CD4-positive, alpha-beta T cell treated with Interleukin-21 for 1 hour (primary cell): ENCODE measurements at places on chromosomes 11 and 22.

GRCh38 chr22:50483977-50484853, 2.4 kb upstream of the MIOX start:
- DNase-seq = no peak

DNA sequence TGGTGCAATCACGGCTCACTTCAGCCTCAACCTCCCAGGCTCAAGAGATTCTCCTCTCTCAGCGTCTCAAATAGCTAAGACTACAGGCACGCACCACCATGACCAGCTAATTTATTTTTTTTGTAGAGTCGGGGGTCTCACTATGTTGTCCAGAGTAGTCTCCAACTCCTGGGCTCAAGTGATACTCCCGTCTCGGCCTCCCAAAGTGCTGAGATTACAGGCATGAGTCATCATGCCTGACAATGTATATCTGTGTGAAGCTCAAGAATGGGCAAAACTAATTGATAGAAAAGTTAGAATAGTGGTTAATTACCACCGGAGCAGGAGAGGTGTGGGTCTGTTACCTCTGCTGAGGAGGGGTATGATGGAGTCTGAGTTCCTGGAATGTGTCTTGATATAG, 9.1 kb upstream of the SLC43A3 start:
- no peak for DNase-seq

DNA sequence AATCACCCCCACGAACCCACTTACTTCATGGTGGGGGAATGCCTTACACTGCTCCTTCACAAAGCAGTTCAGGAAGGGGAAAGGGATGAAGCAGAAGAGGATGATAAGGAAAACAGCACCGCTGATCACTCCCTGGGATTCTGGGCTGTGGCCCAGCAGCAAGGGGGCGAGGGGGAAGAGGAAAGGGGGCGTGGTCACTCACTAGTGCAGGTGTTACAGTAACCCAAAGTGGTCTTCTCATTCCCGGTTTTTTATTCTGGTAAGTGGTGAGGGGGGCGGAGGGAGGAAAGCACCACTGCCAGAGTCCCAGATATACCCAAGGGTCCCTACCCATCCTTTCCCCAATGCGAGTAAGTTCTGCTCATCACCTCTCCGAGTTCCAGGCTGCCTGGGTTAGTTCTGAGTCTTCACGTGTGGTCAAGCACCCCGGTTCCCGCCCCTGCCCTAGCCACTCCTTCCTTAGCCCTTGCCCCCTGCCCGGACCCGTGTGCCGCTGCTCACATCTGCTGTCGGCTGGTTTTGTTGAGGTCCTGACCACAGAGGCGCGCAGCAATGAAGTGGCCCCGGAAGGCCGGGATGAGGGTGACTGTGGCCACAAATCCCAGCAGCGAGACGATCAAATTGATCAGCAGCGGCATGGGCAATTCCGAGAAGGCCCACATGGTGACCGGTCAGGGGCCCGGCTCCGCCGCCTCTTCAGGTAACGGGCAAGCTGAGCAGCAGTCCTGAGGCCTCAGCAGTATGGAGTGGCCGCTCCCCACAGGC, 477 bp downstream of the DPAGT1 start:
- no peak for DNase-seq

GRCh38 chr22:18035751-18036150, 11.4 kb upstream of the MICAL3 start:
- DNase-seq = no peak

GRCh38 chr22:39259666-39260065, 14.9 kb upstream of the PDGFB start:
- no peak for DNase-seq

- DNase-seq = peak; percentile 53
Measured at GRCh38 chr22:39496131-39496838, 5.8 kb upstream of the MIEF1 start.
